ENCODE measurements at places on chromosomes 1 and 21.

DNA sequence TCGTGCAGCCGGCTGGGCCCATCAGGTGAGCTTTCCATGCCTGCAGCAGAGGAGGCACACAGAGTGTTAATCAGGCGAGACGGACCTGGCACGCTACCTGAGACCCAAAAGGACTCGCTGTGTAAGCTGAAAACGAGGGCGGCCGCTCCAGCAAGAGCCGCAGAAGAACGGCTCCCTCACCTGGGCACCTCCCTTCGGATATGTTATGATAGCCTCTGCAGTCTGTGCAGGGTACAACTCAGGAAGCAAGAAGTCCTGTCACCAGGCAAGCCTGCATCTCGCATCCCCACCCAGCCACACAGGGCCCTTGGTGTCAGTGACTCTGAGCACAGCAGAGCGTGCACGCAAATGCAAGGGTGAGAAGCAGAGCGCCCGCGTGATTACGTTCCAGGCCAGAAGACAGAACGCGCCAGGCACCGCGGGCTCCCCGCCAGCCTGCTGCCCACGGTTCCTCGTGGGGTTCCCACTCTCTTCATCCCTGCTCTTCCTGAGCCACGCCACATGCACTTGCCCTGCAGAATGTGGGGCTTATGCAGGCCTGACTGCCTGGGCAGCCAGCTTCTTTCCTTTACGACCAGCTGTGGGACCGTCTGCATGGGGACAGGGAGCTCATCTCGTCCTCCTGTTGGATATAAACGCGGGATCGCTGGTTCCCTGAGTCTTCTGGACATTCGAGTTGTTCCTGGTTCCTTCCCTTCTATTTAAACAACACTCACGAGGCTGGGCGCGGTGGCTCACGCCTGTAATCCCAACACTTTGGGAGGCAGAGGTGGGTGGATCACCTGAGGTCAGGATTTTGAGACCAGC is 20.2 kb upstream of the LRRC47 start:
- no peak for DNase-seq

GRCh38 chr21:42093186-42093585 is 22.1 kb downstream of the UMODL1 start:
- no peak for DNase-seq

- DNase-seq = no peak
Measured at GRCh38 chr1:167927046-167927754, 9.3 kb upstream of the DCAF6 start.

DNA sequence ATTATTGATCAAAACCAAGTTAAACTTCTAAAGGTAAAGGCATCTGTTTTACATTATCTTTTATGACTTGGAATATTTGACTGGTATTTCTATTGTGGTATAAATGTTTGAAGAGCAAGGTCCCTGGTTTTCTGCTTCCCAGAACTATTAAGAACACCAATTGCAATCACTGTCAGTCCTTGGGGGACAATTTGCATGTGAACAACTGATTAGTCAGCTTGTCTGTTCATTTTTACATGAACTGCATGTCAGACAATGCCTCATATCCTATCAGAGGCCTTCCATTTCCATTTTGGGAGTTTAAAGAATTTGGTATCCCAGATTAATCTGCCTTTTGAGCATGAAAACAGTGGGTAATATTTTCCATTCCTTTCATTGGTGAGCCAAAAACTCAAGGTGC is 654.9 kb upstream of the USP24 start:
- no peak for DNase-seq

DNA sequence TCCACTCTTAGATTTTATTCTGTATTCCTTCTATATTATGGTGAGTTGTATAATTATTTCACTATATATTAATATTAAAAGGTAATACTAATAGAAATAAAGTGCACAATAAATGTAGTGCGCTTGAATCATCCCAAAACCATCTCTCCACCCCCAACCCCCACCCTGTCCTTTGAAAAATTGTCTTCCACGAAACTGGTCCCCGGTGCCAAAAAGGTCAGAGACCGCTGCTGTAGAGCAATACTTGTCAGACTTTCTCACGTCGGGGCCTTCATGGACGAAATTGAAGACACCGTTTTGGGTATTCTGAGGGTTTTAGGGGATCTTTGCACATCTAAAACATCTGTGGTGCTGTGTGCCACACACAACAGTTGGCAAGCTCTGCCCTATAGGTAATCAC is 19.6 kb downstream of the DYRK1A start:
- DNase-seq = no peak

GRCh38 chr1:190159146-190159545 is 318.5 kb downstream of the BRINP3 start:
- DNase-seq = no peak

DNA sequence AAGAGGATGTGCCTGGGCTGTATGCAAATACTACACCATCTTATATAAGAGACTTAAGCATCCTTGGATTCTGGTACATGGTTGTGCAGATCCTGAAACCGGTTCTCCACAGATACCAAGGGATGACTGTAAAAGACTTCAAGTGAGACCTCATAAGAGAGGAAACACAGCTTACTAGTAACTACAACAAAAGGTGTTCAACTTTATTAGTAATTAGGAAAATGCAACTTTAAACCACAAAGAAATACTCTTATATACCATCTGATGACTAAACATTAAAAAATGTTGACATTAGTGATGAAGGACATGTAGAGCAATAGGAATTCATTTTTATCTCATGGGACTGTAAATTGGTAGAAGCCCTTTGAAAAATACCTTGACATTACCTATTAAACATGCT is 102.7 kb downstream of the RASAL2 start:
- DNase-seq = no peak

GRCh38 chr1:100053119-100053518 is 79.6 kb downstream of the SASS6 start:
- no peak for DNase-seq

DNA sequence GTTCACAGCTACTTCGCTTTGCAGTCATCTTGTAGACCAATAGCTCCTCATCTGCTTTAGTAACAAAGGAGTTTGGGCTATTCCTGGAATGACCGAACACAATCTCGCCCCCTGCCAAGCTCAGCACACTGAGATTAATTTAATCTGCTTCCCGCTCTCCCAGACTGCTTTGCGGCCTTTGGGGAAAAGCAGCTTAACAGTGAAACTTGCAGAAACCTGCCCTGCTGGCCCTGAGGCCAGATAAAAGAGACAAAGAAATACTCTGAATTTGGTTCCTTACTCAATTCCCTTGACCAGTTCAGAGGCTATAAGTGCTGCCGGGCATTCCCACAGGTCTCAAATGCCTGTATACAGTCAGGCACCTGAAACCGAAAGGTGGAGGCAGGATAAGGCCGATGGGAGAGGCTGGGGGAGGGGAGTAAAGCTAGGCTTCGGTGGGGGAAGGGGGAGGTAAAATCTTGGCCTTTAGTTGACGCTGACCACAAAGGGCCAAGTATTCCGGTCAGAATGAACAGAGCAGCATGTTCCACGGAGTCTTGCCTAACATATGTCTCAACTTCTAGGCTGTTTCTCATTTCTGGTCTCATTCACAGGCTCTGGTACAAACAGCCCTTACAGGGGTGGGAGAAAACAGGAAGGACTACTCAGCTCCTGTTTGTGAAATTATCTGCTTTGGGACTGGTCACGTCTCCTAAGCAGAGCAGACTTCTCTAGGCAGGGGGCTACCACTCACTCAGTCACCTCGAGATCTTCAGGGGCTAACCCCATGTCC is 17.7 kb upstream of the A3GALT2 start:
- no peak for DNase-seq

DNA sequence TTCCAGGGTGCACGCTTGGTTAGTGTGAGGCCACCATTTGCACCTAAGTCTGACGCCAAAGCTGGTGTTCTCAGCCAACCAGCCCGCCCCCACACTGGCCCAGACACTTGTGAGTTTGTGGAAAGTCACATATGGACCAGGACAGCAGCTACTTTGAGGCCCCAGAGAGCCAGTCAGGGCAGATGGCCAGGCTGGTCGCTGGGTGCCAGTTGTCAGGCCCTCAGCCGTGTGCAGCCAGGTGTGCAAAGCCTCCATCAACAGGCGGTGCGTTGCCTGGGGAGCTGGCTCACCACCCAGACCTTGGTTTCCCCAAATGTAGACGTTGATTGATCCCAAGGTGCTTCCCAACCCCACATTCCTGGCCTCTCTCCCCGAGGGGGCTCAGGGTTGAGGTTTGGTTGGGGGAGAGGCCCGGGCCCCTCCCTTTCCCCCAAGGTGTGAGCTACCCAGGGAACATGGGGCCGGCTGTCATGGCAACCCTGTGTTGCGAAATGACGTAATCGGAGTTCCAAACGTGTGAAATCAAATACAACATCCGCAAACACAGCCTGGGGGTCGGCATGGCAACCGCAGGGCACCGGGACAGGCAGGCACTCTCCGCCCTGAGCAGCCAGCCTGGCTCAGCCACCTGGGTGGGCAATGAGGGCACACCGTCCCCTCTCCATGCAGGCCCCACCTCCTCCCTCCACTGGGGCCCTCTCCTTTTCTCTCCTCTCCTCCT is 42.2 kb upstream of the WNT4 start:
- DNase-seq = no peak

GRCh38 chr1:212255705-212256307 is 29.4 kb upstream of the PPP2R5A start:
- DNase-seq = no peak

DNA sequence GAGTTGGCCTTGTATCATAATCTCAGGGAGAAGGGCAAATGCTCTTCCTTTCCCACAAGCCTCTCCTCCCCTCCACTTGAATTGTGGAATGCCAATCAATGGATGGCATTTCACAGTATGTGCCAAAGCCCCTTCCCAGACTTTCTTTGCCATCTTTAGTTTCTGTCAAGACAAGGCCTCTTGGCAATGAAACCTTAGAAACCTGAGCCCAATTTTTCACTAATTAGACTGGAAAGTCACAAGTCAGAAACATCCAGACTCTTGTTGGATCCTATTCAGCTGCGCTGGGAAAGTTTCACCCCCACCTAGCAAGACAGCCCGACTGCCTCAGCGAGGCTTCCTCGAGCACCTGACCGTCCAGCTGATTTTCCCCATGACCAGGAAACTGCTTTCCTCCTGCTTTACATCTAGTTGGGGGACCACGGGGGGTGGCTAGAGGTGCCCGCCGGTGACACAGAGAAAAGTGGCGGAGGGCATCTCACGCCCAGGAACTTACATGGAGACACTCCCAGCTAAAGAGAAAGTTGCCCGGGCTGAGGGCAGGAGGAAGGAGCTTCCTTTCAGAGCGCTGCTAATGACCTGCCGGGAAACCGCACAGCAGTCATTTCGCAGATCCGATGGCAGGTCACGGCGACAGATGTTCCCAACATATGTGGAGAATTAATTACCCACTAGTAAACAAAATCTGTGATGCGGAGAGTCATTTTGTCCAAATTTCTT is 302.6 kb upstream of the RRP15 start:
- DNase-seq = no peak

- no peak for DNase-seq
Measured at GRCh38 chr1:89540406-89540970, 15.9 kb downstream of the LRRC8B start.

DNA sequence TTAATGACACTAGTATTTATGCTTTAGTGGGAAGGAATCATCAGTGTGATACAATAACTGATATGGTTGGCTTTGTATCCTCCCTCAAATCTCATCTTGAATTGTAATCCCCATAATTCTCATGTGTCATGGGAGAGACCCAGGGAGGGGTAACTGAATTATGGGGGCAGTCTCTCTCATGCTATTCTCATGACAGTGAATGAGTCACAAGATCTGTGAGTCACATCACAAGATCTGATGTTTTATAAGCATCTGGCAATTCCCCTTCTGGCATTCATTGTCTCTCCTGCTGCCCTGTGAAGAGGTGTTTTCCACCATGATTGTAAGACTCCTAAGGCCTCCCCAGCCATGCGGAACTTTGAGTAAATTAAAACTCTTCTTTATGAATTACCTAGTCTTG is 1760.3 kb downstream of the NCAM2 start:
- no peak for DNase-seq

DNA sequence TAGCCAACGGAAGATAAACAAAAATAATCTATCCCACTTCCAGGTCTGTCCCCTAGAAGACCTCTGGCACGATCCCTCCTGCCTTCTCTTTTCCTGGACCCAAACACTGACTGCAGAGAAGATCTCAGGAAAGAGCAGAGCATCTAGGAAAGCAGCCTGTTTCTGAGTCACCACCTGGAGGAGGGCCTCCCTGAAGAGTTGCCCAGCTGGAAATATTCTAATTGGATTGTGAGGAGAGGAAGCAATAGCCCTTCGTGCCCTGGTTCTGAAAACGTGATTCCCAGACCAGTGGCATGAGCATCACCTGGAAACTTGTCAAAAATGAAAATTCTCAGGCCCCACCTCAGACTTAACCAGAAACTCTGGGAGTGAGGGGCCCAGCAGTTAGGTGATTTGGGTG is 411.1 kb downstream of the SETD4 start:
- DNase-seq = no peak

- DNase-seq = no peak
Measured at GRCh38 chr1:93695411-93696005, 13.9 kb upstream of the BCAR3 start.

DNA sequence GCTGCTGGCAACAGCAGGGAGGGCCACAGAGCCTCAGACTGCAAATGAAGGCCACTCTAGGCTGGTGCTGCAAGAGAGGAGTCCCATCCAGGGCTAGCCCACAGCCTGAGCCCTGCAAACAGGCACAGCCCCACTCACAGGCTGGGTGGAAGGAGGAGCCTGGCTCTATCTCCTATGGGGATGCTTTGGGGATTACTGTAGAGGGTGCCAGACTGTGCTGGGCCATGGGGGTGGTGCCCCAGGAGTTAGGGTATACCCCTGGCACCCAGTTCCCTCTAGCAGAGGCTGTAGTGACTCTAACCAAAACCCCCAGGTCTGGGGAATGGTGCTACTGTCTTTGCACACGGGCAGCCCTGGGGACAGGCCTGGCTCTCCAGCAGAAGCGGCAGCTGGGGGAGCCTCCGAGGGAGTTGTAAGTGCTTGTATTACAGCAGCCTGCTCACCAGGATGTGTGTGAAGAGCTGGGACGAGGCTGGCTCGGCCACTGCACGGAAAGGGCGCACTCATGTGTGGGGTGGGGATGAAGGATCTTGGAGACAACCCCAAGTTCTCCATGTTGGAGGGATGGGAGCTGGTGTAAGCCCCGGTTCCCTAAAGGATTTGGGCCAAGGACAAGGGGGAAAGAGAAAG is 23.4 kb upstream of the EVA1B start:
- no peak for DNase-seq

DNA sequence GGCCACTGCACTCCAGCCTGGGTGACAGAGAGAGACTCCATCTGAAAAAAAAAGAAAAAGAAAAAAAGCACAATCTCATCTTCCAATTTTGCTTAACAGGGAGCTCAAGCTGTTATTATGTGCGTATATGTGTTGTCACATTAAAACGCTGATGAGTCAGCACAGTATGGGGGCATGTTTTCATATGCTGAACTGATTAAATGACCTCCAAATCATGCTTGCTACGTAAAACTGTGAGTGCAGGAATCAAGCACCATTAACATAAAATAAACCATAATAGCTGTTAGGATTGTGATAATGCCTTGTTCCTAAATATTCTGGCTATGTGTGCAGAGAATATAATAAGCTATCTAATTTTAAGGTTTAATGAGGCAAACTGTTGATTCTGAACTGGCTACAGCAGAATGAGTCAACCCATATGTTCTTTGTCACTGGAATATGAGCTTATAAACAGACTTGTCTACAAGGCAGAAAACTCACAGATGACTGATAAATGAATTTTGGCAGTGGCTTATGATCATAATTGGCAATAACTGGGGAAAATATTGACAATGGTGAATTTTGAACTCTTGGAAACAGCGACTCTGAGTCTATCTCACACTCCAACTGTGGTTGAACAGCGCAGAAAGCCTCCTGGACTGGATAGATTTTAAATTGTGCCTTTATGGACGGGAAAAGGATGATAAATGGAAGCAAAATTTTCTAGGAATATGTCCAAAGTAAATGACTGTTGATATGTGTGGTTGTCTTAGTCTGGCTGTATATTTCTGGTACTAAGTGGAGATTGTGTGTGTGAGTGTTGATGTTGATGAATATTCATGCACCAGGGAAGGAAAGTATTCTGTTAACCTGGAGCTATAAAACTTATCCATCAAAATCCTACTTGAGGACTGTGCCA is 75.5 kb downstream of the VCAM1 start:
- no peak for DNase-seq

Data from substantia nigra (tissue), 51 donors.